ENCODE measurements at places on chromosomes 4 and X.

GRCh38 chr4:82594456-82594855 lies 32.7 kb upstream of the TMEM150C start:
- DNase-seq, result no peak

DNA sequence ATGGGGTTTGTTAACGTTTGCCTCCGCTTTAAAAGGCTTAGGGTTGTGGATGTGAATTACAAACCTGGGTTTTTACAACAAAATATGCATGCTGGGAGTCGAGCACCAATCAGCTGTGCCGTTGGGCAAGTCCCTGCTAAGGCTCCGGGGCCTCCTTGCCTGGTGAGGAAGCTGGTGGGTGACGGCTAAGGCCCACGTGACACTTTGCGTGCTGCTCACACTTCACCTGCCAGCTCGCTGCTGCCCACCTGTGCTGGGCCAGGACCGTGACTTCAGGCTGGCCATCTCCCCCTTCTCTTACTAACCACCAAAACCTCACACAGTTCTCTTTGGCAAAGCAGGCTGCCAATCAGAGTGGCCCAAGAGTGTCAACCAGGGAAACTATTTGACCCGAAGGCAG lies 178.3 kb downstream of the AFAP1 start:
- no peak for DNase-seq

DNA sequence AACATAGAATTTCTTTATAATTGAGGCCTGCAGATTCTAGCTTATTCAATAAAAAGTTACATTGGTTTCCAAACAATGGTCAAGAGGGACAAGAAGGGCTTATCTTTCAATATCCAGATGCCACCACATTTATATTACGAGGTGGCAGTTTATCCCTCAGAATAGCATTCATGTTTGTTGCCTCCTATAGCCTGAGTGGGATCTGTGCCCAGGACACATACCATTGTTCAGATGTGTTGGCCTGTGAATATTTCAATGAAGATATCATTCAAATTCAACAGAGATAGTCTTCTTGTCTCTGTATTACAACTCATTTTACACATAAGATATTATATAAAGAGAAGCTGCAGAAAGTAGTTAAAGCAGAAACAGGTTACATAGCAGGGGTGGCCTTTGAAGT lies 20.5 kb downstream of the GLRB start:
- no peak for DNase-seq

- DNase-seq, result peak; percentile 9
Observed at GRCh38 chrX:63754136-63754859, 30.7 kb downstream of the ARHGEF9 start.

GRCh38 chr4:74891037-74891436 lies 41.9 kb upstream of the PARM1 start:
- no peak for DNase-seq

DNA sequence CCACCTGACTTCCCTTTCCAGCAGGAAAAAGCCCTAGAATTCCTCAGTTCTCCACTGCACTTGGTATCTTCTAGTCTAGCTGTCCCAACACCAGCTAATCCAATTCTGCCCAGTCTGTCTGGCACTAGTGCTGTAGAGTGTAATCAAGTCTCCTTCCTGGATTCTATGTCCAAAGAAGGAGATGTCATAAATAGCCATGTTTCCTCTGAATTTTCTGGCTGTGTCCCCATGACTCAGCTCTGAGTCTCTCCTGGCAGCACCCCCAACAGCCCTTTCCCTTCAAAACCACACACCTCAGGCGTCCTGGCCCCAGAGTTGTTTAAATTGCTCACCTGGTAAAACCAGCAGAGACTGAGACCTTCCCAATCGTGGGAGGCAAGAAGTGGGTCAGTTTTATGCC lies 197.2 kb downstream of the GRXCR1 start:
- no peak for DNase-seq

DNA sequence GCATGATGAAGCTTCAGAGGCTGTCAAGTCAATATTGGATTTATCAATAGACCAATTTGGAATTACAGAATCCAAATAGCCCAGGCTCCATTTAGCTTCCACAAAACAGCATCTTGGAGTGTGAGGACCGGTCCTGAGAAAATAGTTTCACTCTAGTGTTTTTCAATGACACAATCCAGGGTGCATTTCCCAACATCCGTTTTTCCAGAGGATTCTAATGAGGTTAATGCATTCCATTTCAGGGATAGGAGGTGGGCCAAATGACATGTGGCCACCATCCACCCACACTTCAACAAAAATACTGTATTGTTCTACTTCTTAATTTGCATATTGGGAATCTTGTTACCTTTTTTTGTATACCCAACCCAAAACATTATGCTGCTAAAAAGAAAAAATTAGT lies 229.8 kb upstream of the LDB2 start:
- DNase-seq, result no peak

DNA sequence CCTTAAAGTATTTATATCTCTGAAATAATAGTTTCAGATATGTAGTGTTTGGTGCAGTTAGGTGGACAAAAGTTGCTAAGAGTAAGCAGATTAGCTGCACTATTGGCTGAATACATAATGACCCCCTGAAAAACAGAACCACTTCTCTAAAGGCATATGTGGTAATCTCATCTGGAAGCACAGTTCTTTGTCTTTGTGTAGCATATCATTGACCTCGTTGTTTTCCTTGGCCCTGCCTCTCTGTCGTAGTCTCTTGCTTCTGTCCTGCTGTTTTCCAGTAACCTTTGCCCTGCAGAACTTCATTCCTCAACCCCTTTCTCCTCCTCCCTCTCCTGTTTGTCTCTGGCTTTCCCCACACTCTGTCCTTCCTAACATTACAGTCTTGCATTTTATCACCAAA lies 41.4 kb downstream of the JADE3 start:
- no peak for DNase-seq

GRCh38 chr4:147354237-147354636 lies 126.7 kb upstream of the EDNRA start:
- DNase-seq, result no peak

DNA sequence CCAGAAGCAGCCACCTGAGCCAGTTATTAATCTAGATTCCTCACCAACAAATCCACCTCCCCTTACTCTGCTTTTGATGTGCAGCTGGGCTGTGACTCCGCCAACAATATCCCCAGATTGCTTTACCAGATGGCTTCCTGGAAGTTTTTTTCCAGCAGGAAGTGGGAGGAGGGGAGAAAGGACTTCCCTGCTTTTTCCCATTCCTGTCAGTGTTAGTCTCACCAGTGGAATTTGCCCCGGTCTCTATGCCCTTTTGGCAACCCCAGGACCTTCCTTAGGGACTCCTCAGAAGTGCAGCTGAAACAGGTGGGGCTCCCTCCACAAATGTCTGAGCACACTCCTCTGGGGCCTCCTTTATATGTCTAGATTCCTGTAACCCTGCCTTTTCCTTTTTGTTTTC lies 465.2 kb upstream of the IGFBP7 start:
- DNase-seq, result no peak

GRCh38 chr4:109649872-109650271 lies 53.4 kb downstream of the CASP6 start:
- no peak for DNase-seq

GRCh38 chrX:69374569-69374968 lies 129.6 kb upstream of the NALF2 start:
- no peak for DNase-seq

GRCh38 chr4:1572964-1573720 lies 111.0 kb downstream of the FAM53A start:
- no peak for DNase-seq

DNA sequence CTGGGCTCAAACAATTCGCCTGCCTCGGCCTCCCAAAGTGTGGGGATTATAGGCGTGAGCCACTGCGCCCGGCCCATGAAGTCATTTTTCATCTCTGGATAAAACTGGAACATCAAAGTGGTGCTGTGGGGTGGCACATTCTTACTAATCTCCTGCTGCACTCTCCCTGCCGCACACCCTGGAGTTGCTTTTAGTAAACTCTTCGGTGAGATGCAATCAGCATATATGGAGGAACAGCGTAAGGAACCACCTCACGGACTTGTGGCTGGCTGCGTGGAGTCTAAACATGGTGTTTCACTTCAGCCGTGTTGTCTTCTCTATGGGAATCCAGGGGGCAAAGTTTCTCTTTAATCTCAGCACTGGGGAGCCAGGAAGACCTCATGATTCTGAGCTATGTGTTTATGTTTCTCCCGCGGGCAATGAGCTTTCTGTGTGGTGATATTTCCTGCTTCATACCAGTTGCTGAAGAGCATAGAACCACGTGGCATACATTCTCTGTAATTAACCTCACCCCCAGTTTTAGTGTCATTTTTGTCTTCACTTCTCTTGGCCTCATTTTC lies 2.1 kb upstream of the RHOH start:
- DNase-seq, result no peak

DNA sequence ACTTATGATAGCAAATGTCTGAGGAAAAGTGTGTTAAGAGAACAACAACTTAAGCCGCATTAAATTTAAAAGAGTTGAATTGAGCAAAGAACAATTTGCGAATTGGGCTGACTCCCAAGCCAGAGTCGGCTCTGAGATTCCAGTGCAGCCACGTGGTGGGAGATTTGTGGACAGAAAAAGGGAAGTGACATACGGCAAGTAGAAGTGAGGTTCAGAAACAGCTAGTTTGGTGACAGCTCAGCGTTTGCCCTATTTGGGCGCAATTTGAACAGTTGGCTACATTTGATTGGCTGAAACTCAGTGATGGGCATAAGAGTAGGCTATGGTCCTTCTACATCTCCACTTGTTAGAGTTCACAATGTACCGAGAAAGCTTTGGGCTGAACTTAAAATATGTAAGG lies 124.0 kb downstream of the PRKX start:
- DNase-seq, result no peak

DNA sequence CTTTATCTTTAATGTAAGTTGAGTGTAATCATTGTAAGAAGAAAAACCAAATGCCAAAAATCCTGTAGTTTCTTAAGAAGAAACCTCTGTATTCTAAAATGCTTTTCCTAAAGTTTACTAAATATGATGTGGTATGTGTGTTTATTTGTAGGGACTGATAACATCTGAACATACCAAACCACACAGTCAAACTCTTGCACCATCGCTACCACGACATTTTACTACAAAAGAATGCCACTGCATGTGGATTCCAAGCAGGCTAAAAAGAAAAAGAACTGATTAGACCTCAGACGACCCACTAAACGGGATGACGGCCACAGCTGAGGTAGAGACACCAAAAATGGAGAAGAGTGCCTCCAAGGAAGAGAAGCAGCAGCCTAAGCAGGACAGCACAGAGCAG lies 46.1 kb downstream of the LAS1L start:
- no peak for DNase-seq

- DNase-seq, result peak; percentile 82
Observed at GRCh38 chrX:69158166-69158980, 6.9 kb downstream of the PJA1 start.

DNA sequence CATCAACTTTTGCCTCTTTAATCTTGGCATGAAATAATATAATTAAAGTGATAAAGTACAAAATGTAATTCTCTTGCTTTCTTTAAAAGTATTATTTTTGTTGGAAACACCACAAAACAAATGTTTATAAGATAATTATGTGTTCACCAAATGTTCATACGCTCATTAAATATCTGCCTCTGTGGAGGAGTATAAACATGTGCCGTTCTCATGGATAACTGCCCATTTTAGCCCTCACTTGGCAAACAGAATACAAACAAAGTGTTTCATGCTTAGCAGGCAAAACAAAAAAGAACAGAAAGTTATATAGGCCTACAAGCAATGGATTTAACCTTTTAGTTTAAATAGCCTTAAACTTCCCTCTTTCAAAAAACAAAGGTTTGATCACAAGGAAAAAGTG lies 800.5 kb upstream of the DIAPH2 start:
- no peak for DNase-seq

GRCh38 chr4:147078875-147079658 lies 133.4 kb upstream of the TTC29 start:
- no peak for DNase-seq

DNA sequence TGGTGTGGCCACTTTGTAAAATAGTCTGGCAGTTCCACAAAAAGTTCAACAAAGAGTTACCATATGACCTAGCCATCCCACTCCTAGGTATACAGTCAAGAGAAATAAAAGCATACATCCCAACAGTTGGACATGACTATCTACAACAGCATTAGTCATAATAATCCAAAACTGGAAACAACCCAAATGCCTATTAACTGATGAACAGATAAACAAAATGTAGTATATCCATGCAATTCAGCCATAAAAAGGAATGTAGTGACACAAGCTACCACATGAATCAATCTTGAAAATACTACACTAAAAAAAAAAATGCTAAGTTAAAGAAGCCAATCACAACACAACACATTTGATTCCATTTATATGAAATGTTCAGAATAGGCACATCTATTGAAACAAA lies 16.1 kb downstream of the MED14 start:
- DNase-seq, result no peak

GRCh38 chr4:145933134-145933533 lies 5.5 kb downstream of the ZNF827 start:
- no peak for DNase-seq

GRCh38 chrX:397575-397974 lies 10.9 kb upstream of the PPP2R3B start:
- DNase-seq, result no peak

DNA sequence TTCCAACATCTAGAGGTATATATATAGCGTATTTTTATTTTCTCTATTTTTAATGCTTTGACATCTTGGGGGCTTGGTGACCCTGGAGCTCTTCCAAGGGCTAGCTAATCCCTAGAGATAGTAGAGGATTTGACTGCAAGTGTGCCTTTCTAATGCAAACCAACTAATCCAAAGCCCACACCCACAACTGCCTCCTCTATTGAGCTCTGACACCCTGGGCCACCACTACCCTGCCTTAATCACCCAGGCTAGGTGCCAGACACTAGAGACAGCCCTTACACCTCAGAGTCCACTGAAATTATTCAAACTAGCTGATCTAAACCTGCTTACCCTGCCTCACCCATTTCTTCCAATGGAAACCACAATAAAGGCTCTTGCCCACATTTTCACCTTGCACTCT lies 69.6 kb upstream of the ATXN3L start:
- no peak for DNase-seq

DNA sequence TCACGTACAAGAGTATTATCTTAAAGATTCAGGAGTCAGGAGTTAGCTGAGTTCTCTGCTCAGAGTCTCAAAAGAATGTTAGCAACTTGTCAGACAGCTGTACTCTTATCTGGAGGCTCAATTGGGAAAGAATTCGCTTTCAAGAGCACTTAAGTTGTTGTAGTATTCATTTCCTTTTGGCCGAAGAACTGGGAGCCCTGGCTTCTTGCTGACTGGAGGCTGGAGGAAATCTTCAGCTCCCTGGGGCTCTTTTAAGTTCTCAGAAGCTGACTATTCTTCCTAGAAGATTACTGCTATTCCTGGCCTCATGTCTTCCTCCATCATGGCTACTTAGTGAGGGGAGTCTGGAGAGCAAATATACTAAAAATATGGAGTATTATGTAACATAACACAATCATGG lies 587.2 kb downstream of the EPHA5 start:
- no peak for DNase-seq

- DNase-seq, result no peak
Observed at GRCh38 chr4:164379694-164380093, 374.2 kb upstream of the SMIM31 start.

- no peak for DNase-seq
Observed at GRCh38 chr4:81549984-81550383, 78.3 kb upstream of the RASGEF1B start.

- no peak for DNase-seq
Observed at GRCh38 chr4:53863736-53864365, 200.6 kb downstream of the CHIC2 start.

GRCh38 chrX:66833426-66833825 lies 194.5 kb upstream of the EDA2R start:
- no peak for DNase-seq

GRCh38 chr4:108813261-108813660 lies 50.4 kb upstream of the ETNPPL start:
- DNase-seq, result no peak
